M059J (cell line): ENCODE measurements at places on chromosomes 12 and 14. TPM values are rescaled to one million over a fixed set of nuclear protein-coding genes. Genes with fewer than 3 reads are reported as not detected.

P2RX7 gene
- total RNA-seq, result 2.8 and 6.1 TPM in 2 replicates

CCND2 gene
- total RNA-seq, result not detected in 2 replicates

KRT73 gene
- not detected in 2 replicates for total RNA-seq

RTL1 gene
- total RNA-seq, result 0.02 TPM in 1 of 2 replicates, not detected in the other

RHEBL1 gene
- 2.5 and 4.5 TPM in 2 replicates for total RNA-seq

RBP5 gene
- total RNA-seq, result not detected in 2 replicates

APOF gene
- total RNA-seq, result not detected in 2 replicates

CLEC4E gene
- not detected in 2 replicates for total RNA-seq

RPGRIP1 gene
- not detected in 2 replicates for total RNA-seq

IFNG gene
- total RNA-seq, result not detected in 2 replicates

KLRK1 gene
- not detected in 2 replicates for total RNA-seq

NANOG gene
- not detected in 2 replicates for total RNA-seq

IL31 gene
- total RNA-seq, result not detected in 2 replicates

ACVRL1 gene
- 0.10 and 1.2 TPM in 2 replicates for total RNA-seq

BAZ1A gene
- 23.7 and 39.6 TPM in 2 replicates for total RNA-seq

RNF212B gene
- not detected in 2 replicates for total RNA-seq

IL22 gene
- total RNA-seq, result not detected in 2 replicates

RERGL gene
- not detected in 2 replicates for total RNA-seq

RAB5B gene
- 58.1 and 71.3 TPM in 2 replicates for total RNA-seq

PIWIL1 gene
- total RNA-seq, result not detected in 2 replicates

CCNT1 gene
- total RNA-seq, result 17.0 and 33.2 TPM in 2 replicates

VRTN gene
- total RNA-seq, result not detected in 2 replicates

APOLD1 gene
- total RNA-seq, result 16.9 and 18.9 TPM in 2 replicates

PSMD9 gene
- total RNA-seq, result 65.7 and 73.8 TPM in 2 replicates

KCNC2 gene
- not detected in 2 replicates for total RNA-seq

HOXC12 gene
- total RNA-seq, result not detected in 2 replicates

PUS1 gene
- 9.3 and 10.3 TPM in 2 replicates for total RNA-seq
